ENCODE measurements at places on chromosomes 3 and 15.

GRCh38 chr15:29259233-29259632, 10.4 kb downstream of the NSMCE3 start:
- no peak for DNase-seq

- no peak for DNase-seq
Observed at GRCh38 chr3:44495636-44496415, 18.4 kb upstream of the ZNF445 start.

DNA sequence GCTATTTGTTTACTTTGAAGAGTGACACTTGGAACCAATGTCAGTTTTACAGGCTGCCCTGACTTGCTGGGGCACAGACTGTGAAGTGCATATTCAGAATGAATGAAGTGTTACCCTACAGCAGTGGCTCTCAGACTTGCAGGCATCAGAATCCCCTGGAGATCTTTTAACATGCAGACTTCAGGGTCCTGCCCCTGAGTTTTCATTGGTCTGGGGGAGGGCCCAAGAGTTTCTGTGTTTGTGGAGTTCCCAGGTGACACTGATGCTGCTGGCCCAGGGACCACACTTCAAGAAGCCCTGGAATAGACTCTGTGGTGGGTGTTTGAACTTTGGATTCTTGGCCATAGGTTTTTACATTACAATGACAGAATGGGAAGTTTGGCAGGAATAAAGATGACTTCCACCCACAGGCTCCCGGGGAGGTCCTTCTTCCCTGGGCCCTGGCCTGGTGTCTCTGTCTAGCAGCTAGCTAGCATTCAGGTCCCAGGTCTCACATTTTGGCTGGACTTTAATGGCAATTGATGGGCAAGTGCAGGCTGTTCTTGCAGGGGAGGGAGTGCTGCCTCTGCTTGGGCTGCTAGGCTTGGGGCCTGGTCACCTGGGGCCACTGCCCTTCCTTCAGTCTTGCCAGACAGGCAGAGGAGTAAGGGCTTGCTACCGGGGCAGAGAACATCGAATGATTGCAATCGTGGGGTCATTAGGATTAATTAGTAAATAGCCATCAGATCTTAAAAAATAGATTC, 149.0 kb downstream of the APBA2 start:
- DNase-seq, result no peak

DNA sequence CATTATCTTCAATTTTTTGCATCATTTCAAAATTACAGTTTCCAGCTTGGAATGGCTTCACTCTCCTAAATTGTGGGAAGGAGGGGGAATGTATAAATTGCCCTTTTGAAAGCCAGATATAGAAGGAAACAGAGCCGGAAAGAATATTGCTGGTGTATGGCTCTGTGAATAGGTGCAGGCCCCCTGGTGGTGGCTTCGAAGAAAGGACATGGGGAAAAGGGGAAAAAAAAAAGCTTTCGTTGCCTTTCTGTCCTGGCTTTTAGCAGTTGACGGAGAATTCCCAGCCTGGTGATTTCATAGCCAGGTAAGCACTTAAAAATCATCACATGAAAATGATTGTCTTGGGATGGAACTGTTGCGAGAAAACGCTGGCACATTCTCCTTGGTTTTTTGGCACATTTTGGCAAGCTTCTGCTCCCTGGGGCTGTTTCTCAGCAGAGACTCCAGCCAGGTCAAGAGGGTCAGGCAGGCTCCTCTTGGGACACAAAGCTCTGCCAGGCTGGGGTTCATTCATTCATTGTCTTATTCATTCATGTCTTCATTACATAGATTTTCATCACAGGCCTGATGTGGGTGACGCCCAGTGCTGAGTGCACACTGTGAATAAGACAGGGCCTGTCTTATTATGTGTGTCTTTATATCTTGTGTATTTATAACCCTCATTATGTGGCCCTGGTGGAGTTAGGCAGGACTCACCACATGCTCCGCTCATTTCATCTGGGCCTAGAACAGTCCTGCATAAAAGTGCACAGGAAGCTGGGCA, 300.0 kb upstream of the TPM1 start:
- peak; percentile 14 for DNase-seq

GRCh38 chr15:43249236-43249635, 17.5 kb downstream of the TGM5 start:
- DNase-seq, result no peak

DNA sequence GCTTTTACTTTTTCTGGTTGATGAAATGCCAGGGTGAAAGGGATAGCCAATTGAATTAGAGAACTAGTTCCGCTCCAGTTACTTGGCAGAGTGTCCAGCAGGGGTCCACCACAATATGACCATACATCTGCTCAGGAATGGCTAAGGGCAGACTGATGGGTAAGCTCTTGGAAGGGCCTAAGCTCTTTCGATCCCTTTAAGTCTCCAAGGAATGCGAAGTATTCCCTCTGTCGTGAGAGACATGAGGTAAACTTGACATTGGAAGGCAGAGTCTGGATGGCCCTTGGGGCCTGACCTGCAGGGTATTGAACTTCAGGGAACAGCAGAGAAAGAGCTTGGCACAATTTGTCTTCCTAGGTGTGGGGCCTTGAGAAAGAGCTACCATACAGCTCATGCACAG, 805.8 kb downstream of the PLOD2 start:
- no peak for DNase-seq

- no peak for DNase-seq
Observed at GRCh38 chr3:82004266-82004665, 242.8 kb upstream of the GBE1 start.

DNA sequence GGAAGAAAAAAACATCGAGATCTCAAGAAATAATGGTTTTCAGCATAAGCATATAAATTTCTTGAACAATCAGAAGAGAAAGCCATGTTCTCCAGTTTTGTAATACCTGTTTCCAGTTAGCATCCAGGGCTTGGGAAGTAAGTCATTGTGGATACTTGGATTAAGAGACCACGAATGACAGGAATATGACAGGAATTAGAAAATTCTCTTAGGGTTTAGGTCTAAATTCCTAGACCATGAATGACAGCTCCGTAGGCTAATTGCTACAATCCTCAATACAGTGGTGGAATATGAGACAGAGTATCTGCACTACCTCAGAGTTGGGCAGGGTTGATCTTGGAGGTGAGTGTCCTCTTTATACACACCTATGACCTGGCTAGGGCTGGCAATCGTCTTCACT, 517.5 kb downstream of the NTRK3 start:
- DNase-seq, result no peak

DNA sequence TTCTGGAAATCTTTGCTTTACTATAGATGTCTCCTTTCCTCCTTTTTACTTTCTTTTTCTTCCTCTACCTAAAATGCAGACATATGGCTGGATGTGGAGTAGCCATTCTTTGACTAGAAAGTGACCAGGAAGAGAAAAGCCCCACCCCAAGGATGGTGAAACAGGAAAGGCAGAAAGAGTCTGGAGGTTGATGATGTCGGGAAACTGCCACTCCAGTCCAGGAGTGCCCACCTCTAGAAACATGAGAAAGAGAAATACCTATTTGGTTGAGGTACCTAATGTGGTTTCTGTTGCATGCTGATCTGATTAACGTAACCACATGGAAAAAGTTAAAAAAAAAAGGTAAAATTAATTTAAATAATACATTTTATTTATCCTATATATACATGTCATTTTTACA, 55.2 kb upstream of the SSR3 start:
- no peak for DNase-seq

- DNase-seq, result no peak
Observed at GRCh38 chr3:127177226-127177625, 15.7 kb upstream of the PRR23E start.

All from cerebellar nuclear complex (tissue), 1 donor.